ENCODE measurements at places on chromosomes 16 and 17. TPM values are rescaled to one million over a fixed set of nuclear protein-coding genes. Genes with fewer than 3 reads are reported as not detected.

IGFALS gene
- total RNA-seq, result not detected

DNA sequence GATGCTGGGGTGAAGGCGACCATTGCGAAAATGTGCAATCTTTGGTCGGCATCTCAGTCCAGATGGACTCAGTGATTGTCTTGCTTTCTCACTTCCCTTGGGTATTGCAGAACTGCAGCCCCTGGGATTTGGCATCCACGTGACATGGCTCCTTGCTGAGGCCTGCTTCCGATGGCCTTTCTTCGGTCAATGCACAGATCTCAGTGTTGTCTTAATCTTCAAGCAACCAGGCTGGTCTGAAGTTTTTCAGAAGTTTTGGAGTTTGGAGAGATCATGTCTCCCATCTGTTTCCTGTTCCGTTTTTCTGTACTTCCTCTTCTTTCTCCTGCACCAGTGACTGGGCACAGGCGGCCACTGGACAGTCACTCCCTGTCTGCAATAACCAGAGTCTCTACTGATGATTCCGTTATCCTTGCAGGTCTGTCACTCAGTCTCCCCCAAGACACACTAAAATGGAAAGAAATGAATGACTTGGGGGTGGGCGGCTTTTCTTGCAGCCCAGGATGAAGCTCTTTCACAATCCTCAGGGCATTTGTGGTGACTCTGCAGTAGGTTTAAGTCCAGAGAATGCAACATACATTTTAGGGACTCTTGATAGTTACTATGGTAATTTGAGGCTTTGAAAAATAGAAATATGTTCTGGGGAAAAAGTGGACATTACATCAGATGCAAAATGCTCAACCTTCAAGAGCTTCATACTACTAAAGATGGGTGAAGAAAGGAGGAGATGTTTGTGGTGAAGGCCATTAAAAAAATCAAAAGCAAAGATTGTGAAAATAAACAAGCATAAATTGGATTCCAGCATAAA, 106.3 kb upstream of the ZFHX3 start:
- DNase-seq, result no peak

MEOX1 gene
- total RNA-seq, result not detected

- no peak for DNase-seq
Measured at GRCh38 chr17:30793282-30793977, 31.1 kb downstream of the CRLF3 start.
